Fibroblast of the conjunctiva (primary cell): ENCODE measurements at places on chromosomes 11 and 22.

GRCh38 chr11:66543263-66544107 lies 2.4 kb downstream of the ZDHHC24 start:
- peak; percentile 12 for DNase-seq

- DNase-seq: no peak
These were observed 98.1 kb downstream of the SIK3 start for GRCh38 chr11:117000014-117000737.

GRCh38 chr22:50076646-50077535 lies 8.3 kb downstream of the MLC1 start:
- DNase-seq: no peak

DNA sequence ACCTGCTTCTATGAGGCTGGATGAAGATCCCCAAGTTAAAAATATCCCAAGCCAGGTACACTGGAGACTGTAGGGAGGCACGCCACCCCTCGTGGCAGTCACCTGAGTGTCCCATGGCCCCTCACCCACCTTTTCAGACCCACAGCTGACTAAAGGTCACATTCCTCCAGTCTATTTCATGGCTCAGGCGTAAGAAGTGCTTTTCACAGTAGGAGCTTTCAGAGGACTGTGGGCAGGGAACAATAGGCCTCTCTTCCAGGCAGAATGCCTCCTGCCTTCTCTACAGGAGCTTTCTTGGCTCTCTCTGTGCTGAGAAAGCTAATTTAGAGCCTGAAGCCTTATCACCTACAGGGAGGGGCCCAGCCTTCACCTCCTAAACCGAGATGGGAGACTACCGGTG lies 73.8 kb downstream of the C11orf58 start:
- no peak for DNase-seq

GRCh38 chr11:117071344-117071787 lies 26.9 kb downstream of the SIK3 start:
- DNase-seq: no peak
